ENCODE measurements at places on chromosomes 1 and 21.

- no peak for DNase-seq
These were observed 106.9 kb downstream of the SEC16B start for GRCh38 chr1:177862916-177863315.

- no peak for DNase-seq
These were observed 15.5 kb downstream of the KCNK1 start for GRCh38 chr1:233629305-233629935.

- peak; percentile 65 for DNase-seq
These were observed 11.5 kb upstream of the HCRTR1 start for GRCh38 chr1:31605908-31606427.

DNA sequence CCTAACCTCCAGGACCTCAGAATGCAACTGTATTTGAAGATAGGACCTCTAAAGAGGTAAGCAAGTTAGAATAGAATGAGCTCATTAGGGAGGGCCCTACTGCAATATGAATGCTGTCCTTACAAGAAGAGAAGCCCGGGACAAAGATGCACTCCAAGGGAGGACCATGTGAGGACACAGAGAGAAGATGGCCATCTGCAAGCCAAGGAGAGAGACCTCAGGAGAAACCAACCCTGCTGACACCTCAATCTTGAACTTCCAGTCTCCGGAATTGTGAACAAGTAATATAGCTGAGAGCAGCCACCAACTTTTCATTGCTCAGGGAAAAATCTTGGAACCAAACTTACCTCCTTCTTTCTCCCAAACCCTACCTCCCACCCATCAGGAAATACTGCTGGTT lies 15.0 kb upstream of the GALNT2 start:
- DNase-seq, result no peak

GRCh38 chr1:236907205-236907604 lies 97.0 kb downstream of the MT1HL1 start:
- no peak for DNase-seq

- DNase-seq, result peak; percentile 24
These were observed 8.3 kb downstream of the CDKN2C start for GRCh38 chr1:50978144-50978851.

DNA sequence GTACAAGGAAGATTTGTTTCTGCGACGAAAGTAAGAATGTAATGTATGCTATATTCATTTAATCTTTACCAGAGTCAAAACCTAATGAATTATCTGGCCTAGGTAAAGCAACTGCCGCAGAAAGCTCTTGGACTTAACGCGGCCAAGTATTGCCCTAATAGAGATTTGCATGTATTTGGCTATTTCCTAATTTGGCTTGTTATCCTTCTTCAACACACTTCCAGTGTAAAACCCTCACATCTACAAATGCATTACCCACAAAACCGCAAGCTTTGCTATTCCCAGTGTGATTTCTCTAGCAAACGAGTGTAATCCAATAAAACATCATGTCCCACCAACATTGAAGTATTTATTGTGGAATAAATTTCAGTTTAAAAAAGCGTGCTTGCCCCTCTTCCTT lies 123.8 kb upstream of the LMO4 start:
- no peak for DNase-seq

DNA sequence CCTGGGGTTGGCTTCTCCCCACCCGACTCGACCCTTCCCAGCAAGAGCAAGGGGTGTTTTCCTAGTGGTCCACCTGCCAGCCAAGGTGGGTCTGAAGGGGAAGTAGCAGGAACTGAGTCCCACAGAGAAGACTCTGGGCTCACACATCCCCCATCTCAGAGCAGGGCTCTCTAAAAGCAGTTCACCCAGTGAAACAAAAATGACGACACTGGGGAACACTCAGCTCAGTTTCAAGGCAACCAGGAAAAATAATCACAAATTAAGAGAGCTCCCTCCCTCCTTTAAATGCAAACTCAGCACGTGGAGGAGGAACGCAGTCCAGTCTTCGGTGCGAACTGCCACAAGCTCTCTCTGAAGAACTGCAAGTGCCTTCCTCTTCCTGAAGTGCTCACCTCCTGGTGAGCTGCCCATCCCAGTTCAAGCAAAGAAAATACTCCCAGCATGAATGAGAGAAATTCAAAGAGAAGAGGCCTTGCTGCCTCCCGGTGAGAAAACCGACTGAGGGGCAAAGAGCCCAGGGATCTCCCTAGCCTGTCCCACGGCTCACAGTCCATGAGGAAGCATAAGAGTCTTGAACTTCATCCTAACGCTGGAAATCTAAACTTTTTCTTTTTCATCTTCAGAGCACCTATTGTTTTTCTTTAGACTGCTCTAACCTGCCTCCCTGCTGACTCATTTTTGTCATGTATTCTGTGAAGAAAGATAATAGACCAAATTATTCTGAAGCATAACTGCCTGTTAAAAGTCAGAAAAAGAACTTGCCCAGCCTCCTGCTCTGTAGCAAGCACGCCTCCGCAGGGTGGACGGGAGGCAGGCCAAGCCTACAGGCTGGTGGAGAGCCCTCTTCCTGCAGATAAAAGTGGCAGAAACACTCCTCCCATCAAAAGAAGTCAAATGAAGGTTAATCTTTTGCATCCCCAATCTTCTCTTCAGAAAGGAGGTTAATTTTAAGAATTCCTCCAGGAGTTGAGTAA lies 281.4 kb downstream of the HHIPL2 start:
- DNase-seq, result no peak
